MCF 10A (cell line): ENCODE measurements at places on chromosomes 2 and 18. TPM values are rescaled to one million over a fixed set of nuclear protein-coding genes. Genes with fewer than 3 reads are reported as not detected.

- no peak for DNase-seq
Measured at GRCh38 chr2:235850771-235851551, 317.2 kb downstream of the GBX2 start.

- DNase-seq, result no peak
Measured at GRCh38 chr2:132871831-132872230, 201.8 kb upstream of the LYPD1 start.

RNF103 gene
- total RNA-seq, result 12.4 and 18.4 TPM in 2 replicates

GRCh38 chr2:162328424-162329157 is 10.1 kb upstream of the IFIH1 start:
- no peak for DNase-seq

NLRC4 gene
- 0.12 and 0.27 TPM in 2 replicates for total RNA-seq

DNA sequence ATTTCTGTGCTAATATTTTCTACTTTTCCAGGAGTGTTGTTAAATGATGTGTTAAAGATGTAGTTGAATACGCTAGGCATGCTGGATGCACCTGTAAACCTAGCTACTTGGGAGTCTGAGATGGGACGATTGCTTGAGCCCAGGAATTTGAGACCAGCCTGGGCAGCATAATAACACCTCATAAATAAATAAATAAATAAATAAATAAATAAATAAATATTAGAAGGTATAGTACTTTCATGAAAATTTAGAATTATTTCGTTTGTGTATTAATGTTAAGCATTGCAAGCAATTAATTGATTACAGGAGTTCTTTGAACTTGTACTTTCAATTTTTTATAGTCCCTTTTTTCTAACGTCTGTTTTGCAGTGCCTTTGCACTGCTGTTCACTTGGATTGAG is 137.2 kb downstream of the ATP9B start:
- no peak for DNase-seq

DNA sequence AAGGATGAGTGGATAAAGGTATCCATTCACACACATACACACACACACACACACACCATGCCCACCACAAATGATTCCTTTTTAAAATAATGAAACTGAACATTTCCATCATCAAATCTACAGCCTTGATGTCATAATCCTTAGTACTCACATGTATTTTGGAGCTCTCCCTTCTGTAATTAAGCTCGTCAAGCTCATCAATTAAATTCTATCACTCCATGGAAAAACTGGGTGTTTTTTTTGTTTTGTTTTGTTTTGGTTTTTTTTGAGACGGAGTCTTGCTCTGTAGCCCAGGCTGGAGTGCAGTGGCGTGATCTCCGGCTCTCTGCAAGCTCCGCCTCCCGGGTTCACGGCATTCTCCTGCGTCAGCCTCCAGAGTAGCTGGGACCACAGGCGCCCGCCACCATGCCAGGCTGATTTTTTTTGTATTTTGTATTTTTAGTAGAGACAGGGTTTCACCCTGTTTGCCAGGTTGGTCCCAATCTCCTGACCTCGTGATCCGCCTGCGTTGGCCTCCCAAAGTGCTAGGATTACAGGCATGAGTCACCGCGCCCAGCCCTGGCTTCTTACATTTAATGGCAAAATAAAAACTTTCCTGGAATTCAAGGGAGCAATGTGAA is 78.6 kb upstream of the RGPD4 start:
- no peak for DNase-seq

GRCh38 chr2:26558271-26559043 is 80.5 kb upstream of the OTOF start:
- no peak for DNase-seq
